ENCODE measurements at places on chromosomes 11 and 22. TPM values are rescaled to one million over a fixed set of nuclear protein-coding genes. Genes with fewer than 3 reads are reported as not detected.

LAMTOR1 gene
- 165 TPM for polyA plus RNA-seq

HOATZ gene
- not detected for polyA plus RNA-seq

PGA5 gene
- polyA plus RNA-seq: 0.13 TPM

KRTAP5-11 gene
- polyA plus RNA-seq: not detected

OTOG gene
- not detected for polyA plus RNA-seq

PHRF1 gene
- polyA plus RNA-seq: 19.8 TPM

RASSF10 gene
- polyA plus RNA-seq: 0.52 TPM

OR52E4 gene
- not detected for polyA plus RNA-seq

CASP1 gene
- 4.3 TPM for polyA plus RNA-seq

TMEM134 gene
- polyA plus RNA-seq: 104 TPM

ZC3H12C gene
- polyA plus RNA-seq: 3.1 TPM

OR5B17 gene
- not detected for polyA plus RNA-seq

SPA17 gene
- 2.8 TPM for polyA plus RNA-seq

LAYN gene
- polyA plus RNA-seq: 2.0 TPM

NCF4 gene
- polyA plus RNA-seq: 43.9 TPM

SYT13 gene
- polyA plus RNA-seq: 2.5 TPM

All from adipose tissue (tissue), 3 donors.